CD4-positive, alpha-beta T cell treated with Interleukin-15 for 1 hour (primary cell): ENCODE measurements at places on chromosomes 13 and 19.
A peak's percentile ranks its signal among the peaks of the same experiment; 100 is the strongest.

DNA sequence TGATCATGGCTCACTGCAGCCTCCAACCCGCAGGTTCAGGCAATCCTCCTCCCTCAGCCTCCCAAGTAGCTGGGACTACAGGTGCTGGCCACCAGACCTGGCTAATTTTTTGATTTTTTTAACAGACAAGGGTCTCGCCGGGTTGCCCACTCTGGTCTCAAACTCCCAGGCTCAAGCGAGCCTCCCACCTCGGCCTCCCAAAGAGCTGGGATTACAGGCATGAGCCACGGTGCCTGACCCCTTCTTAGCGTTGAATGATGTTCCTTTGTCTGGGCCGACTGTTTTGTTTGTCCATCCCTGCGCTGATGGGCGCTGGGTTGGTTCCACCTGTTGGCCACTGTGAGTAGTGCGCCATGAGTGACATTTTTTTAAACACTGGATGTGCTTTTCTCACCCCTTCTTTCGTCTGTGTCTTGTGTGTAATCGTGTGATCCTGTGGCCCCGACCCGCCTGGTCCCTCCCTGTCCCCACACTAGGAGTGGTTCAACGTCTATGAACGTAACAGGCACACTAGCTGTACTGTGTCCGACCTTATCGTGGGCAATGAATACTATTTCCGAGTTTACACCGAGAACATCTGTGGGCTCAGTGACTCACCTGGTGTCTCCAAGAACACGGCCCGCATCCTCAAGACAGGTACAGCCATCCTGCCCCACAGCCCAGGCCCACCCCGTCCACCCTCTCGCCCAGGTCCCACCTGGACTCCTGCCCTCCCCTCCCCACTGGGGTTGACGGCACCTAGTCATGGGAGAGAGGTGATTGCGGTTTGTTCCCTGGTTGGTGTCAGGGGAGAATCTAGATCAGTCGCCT lies 15.0 kb upstream of the EMC10 start:
- DNase-seq = peak; percentile 67

DNA sequence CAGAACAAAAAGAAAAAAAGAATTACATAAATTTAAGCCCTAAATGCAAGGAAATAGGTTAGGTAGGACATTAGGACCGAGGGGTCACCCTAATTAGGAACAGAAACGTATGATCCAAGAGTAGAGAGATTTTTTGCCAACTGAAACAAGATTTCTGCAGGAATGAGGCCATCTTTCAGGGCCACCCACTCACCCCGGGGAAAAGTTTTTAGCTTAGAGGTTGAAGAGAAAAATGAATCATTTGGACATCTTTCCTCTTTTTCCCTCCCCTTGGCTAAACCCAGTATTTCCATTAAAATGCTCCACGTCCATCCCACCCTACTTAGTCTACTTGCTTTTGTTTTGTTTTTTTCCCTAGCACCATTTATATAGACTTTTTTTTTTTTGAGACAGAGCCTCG lies 10.6 kb upstream of the PNMA8A start:
- no peak for DNase-seq

DNA sequence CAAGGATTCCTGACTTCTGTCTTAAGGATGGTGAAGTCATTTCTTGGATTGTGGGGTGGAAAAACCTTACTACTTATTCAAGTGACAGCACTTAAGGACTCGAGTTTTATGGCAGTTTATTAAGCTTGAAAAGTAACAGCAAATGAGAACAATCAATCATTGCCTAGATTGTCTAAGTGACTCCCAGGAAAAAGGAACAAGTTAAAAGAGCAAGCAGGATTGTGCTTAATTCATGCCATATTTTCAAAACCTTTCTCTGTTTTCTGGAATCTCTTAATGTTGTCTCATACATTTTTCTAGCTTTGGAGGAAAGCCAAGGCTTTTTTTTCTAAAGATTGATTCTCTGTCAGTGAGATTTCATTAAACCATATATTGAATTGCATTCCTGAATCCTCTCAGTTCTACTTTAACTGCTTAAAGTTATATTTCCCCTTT lies 236.2 kb upstream of the HTR2A start:
- no peak for DNase-seq

- no peak for DNase-seq
These were observed 181.8 kb downstream of the KATNAL1 start for GRCh38 chr13:30125422-30126073.

DNA sequence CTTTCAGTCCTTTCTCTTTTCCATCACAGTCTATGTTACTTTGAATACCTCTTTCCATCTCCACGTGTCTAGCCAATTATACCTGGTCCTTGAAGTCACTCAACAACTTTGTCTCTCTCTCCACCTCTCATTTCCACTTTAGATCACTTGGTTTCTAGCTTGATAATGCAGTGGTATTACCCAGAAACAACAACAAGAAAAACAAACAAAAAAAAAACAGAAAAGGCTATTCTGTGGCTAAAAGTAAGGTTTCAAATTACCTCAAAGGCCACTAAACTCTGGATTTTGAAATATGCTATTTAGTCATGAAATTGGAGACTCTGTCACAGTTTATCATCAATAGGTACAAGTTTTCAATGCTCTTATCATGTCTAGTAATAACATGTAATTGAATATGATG lies 184.8 kb downstream of the PCDH9 start:
- DNase-seq = no peak

DNA sequence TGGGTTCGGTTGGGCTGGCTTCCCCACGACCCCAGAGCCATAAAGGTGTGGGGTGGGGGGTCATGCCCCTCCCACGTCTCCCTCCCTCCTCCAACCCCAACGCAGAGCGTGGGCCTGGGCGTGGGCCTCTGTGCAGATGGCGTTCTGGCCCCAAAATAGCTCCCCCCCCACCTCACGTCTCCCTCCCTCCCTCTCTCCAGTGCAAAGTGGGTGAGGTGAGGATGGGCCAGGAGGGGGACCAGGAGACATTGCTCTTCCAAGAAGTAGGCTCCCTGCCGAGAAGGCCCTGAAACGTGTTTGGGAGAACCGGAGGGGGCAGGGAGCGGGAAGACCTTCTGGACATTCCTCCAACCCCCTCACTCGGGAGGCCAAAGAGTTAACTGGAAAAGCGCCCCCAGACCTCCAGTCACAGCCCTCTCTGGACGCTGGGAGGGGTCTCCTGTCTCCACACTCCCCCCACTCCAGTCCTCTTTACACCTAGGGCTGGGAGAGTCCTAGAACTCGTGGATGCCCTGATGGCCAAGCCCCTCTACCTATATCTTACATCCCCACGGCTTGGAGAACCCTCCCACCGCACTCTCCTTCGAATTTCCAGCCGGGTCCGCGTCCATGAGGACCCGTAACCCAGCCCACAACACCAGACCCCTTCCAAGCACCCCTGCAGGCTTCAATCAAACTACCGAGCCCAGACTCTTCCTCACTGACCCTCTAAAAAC lies 855 bp downstream of the UNC13A start:
- DNase-seq = no peak

GRCh38 chr13:21676611-21677021 lies 5.7 kb downstream of the FGF9 start:
- DNase-seq = no peak

- no peak for DNase-seq
These were observed at the start of gene BCAM for GRCh38 chr19:44808463-44809371. BCAM (plus strand) TSS chr19:44809103; CDS start chr19:44809125, 22 bp downstream.

- DNase-seq = no peak
These were observed 23.6 kb downstream of the CEACAM8 start for GRCh38 chr19:42571116-42571515.

DNA sequence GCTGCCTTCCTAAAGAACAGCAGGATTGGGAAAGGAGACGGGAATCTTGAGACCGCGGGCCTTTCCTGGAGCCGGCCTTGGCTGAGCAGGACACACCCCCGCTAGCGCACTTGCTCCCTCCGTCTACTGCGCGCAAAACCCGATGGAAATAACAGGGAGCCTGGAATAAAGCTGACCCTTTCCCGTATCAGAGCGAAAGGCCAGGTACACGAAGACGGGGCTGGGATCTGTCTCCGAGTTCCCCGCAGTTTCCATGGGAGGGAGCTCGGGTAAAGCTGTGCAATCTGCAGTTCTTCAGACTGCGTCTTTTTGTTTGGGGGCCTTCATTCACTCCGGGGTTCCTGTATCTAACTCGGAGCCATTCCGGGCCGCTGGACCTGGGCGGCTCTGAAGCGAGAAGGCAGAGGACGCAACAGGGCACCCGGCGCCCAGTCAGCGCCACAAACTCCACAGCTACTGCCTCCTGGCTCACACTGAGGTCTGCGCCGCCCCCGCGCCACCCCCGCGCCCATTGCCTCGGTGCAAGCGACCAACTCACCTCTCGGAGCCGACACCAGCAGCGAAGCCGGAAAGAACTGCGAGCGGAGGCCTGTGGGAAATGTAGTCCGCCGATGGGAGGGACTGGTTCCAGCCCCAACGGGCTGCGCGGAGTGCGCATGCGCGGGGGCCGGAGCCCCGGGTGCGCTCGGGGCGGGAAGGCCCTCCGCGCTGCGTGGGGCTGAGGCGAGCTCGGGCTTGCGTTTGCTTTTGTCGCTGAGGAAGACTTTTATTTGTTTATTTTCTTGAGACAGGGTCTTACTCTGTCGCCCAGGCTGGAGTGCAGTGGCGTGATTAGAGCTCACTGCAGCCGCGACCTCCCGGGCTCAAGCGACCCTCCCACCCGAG lies at the start of gene ZFP14:
ZFP14 (minus strand) TSS at position 577 of the 885 bp plus-strand sequence. CDS start 11,309 bp downstream, outside the sequence.
- DNase-seq = peak; percentile 96

DNA sequence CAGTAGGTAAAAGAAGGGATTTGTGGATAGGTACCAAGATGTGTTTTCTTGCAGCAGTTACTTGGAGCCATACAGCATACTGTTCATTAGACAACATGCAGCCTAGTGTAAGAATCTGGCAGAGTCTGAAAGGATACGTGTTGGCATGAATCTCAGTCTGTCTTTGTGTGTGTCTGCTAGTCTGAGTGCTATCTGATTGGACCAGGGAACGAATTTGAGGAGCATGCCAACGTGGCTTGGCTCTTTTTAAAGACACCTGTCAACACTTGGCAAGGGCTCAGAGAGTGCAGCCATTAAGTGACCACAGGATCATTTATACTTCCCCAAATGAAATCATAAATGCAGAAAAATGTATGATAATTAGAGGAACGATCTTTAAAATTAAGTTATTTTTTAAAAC lies 27.6 kb upstream of the ATXN8OS start:
- no peak for DNase-seq

DNA sequence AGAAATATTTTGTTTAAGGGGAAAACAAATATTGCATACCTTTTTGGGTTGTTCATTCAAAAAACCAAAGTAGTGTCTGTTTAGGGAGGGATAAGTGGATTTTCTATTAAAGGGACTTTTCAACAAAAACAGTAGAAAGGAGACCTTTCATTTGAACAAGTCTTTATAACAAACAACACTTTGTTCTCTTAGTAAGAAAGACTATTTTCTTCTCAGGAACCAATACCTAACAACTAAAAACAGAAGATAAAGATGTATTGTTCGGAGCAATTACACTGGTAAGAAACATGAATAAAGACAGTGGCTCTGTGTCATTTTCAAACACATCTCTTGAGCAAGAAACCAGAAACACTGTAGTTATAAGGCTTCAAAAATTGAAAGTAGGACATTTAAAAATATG lies 1610.1 kb upstream of the PCDH20 start:
- DNase-seq = no peak

GRCh38 chr19:4087787-4088679 lies 21.3 kb upstream of the ZBTB7A start:
- DNase-seq = no peak

GRCh38 chr13:75725736-75726135 lies 89.6 kb downstream of the LMO7 start:
- no peak for DNase-seq

DNA sequence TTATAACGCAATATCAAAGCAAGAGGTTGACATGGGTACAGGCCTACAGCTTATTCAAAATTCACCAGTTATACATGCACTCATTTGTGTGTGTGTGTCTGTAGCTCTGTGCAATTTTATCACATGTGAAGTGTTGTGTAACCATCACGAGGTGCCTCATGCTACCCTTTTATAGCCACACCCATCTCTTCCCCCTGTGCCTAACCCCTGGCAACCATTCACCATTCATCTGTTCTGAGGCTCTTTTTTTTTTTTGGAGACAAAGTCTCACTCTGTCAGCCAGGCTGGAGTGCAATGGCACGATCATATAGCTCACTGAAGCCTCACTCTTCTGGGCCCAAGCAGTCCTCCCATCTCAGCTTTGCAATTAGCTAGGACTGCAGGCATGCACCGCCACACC lies 78.4 kb downstream of the DPF1 start:
- DNase-seq = no peak

GRCh38 chr13:33119856-33120543 lies 103.8 kb downstream of the KL start:
- no peak for DNase-seq

DNA sequence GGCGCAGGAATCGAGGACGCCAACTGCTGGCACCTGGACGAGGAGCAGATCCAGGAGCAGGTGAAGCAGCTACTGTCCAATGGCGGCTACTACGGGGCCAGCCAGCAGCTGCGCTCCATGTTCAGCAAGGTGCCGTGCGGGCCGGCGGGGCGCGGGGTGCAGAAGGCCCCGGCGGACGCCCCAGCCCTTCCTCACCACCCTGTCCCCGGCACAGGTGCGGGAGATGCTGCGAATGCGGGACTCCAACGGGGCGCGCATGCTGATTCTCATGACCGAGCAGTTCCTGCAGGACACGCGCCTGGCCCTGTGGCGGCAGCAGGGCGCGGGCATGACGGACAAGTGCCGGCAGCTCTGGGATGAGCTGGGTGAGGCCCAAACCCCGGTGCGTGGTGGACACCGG lies 13.6 kb downstream of the ZSWIM4 start:
- DNase-seq = no peak

DNA sequence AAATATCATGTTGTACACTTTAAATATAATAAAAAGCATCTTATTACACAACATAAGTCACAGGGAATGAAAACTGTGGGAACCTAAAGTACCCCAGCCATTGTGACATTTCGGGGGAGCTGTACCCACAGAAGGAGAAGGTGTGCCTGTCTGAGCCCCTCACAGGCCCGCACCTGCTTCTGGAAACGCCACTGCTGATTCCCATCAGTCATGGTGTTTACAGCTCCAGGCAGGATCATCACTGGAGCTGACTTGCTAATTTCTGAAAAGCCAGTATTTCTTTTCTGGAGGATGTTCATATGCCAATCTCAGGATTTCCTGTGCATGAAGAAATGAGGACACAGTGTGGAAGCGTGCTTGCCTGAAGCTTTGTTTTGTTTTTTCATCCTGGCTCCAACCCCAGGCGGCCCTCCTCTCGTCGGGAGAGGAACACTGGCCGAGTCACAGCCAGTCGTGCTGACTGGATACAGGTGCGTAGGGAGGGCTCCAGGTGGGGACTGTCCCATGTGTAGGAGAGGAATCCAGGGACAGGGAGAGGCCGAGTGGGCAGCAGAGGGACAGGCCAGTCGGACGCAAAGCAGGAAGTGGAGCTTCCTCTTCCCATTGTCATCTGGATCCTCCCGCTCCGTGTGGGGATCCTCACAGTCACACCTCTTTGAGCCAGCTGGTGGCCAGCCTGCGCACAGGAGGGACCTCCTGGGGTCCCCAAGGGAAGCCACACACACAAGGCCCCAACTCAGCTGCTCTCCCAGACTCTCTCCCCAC lies 4.2 kb upstream of the ATP12A start:
- no peak for DNase-seq
